ENCODE measurements at places on chromosomes 12 and 14.

DNA sequence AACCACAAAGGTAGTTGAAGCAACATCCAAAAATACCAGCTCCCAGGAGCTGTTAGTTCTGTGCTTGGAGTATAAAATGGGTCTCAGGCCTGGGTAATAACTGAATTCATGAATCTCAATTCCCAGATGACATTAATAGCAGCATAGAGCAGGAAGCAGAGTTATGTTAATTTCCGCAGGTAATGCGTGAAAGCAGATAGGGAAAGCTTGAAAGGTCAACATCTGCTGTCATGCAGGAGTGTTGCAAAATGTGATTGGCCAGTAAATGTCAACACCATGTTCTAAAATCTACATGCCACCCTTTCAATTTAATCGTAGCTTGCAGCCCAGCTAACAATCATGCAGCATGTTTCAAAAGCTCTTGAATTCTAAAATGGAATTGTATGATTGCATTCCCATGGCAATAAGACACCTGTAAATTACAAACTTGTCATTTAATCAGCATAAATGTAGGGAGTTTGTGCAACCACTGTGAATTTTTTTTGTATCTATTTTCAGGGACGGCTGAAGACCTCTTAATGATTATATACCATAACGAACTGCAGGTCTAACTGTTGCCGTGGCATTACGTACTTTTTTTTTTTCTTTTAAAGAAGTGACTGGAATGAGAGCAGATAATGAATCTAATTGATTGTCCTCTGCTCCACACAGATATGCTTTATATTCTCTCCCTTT, 635.8 kb upstream of the FOXG1 start:
- no peak for DNase-seq

GRCh38 chr14:56342494-56342942, 224.3 kb downstream of the PELI2 start:
- no peak for DNase-seq

- DNase-seq = no peak
Observed at GRCh38 chr12:49413796-49414195, 46.5 kb downstream of the SPATS2 start.

DNA sequence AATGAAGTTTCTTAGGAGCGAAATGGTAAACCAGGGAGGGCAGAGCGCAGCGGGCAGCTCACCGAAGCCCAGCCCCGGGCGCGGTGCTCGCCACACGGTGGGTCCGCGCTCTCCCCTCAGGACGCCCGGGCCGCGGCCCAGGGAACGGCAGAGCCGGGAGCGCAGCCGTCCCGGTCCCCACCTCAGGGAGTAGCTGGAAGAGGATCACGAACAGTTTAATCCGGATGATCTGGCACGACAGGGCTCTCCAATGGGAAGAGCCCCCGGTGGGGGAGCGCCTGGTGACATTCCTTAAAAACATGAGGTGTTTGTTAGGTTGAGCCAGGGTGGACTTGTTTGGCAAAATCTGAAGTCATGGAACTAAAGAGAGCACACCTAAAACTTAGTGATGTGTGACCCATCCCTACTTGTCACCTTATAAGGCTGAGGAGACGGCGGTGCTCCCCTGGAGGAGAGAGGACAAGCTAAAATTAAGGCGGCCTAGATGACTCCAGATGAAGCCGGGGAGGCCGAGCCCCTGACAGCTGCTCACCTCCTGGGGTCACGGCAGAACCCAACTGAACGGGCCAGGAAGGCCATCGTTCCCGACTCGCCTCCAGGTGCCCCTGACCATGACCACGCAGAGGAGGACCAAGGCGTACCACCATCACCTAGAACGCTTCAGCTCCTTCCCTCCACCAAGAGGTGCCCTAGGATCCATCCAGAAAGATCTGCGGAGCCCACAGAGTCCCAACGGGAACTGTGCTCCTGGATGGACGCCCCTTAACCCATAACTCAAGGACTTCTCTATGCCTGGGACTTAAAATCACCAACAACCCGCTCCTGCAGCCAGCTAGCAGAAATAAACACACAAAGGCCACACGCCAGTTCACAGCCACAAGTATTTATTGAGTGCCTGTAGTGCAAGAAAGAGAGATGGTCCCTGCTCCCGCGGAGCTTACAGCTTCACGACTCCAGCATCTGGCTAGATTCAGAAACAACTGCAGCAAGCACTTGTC, 866 bp upstream of the PITPNM2 start:
- peak; percentile 63 for DNase-seq

- DNase-seq = no peak
Observed at GRCh38 chr14:74616507-74616906, 4.5 kb upstream of the LTBP2 start.

DNA sequence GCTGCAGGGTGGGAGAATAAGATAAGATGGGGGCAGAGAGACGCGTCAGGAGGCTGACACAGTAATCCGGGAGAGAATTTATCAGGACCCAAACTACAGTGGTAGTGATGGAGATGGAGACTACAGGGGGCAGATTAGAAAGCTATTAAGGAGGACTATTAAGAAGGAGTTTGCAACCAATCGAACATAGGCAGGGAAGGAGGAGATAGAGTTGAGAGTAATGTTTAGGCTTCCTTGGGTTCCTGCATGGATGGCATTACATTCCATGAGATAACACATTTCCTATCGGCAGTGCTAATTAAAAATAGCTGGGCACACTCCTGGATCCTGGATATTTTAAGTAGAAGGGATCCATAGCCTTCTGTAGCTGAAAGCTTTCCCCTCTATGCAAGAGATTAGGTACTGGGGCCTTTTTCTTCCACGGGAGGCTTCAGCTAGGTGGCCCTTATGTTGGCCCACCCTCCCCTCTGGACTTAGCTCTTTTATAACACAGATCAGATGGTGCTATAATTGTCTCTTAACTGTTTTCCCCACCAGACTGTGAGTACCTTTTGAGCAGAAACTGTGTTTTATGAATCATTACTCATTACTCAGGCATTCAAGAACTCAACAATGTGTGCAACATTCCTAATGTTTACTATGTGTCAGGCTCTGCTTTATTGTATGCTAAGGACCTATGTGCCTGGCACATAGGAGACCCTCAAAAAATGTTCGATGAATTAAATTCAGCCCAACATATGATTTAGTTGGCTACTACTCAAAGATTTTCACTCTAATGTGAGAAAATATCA, 113.0 kb downstream of the RMST start:
- DNase-seq = no peak

GRCh38 chr12:49024543-49024942, 6.0 kb upstream of the PRKAG1 start:
- DNase-seq = no peak

DNA sequence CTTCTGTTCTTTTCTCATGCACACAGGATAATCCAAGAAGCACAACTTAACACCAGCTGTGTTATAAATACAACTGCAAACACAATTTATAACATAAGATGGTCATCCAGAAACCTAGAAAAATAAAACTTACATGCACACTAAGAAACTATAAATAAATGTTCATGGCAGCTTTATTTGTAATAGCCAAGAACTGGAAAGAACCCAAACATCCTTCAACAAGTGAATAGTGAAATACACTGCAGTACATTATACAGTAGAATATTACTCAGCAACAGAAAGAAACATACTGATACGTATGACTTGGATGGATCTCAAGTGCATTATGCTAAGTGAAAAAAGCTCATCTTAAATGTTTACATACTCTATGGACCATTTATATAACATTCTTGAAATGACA, 132.7 kb downstream of the SPTSSA start:
- no peak for DNase-seq

DNA sequence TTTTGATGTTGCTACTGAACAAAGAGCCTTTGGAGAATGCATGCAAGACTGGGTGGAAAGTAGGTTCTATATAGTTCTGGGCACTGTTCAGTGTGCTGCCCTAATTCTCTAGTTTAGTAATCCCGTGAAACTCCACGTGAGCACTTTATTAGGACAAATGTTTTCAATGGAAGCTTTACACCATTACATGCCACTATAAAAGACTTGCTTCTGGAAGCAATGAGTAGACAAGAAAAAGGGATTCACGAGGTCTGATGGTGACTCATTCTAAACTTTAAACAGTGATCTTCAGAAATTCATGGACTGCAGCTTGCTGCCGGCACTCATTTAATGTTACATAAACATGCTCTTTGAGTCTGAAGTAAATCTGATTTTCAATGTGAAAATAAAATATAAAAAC, 22.3 kb downstream of the ATG14 start:
- no peak for DNase-seq

- no peak for DNase-seq
Observed at GRCh38 chr12:123149501-123150274, 1.2 kb downstream of the PITPNM2 start.

DNA sequence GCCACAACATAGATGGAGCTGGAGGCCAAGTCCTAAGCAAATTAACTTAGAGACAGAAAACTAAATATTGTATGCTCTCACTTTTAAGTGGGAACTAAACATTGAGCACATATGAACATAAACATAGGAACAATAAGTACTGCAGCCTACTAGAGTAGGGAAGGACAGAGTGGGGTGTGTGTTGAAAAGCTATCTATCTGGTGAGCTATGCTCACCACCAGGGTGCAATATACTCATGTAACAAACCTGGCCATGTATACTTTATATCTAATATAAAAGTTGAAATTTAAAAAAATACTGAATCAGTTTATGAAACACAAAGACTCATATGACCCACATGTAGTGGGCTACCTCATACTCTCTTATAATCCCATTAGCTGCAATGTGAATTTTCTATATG, 1305.0 kb downstream of the LRFN5 start:
- no peak for DNase-seq

- no peak for DNase-seq
Observed at GRCh38 chr12:25276199-25276937, 25.6 kb upstream of the KRAS start.

DNA sequence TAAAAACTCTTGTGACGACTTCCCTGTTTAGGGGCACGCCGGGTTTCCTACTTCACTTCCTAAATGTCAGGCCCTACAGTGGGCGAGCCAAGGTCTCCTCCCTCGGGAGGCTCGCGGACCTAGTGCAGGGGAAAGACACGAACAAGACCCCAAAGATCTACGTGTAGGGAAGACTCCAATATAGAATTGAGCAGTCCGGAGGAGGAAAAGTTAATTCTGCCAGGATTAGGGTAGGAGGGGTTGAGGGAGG, 564 bp downstream of the ATXN3 start:
- no peak for DNase-seq

GRCh38 chr12:62744551-62744950, 190.4 kb downstream of the PPM1H start:
- no peak for DNase-seq

GRCh38 chr12:89514751-89515150, 9.8 kb downstream of the GALNT4 start:
- DNase-seq = no peak

- DNase-seq = peak; percentile 82
Observed at GRCh38 chr14:75427482-75428229, at the start of gene JDP2. Gene JDP2 (plus strand): TSS chr14:75428022. CDS start chr14:75437921, 9,899 bp downstream.

GRCh38 chr12:2692080-2692479, 102.7 kb upstream of the FKBP4 start:
- no peak for DNase-seq

Measured in 8988T (cell line).